Fibroblast of skin of abdomen (primary cell): ENCODE measurements at places on chromosomes 5 and 9.
A peak's percentile ranks its signal among the peaks of the same experiment; 100 is the strongest.

GRCh38 chr5:157212307-157212706, 31.7 kb downstream of the ITK start:
- DNase-seq = no peak

DNA sequence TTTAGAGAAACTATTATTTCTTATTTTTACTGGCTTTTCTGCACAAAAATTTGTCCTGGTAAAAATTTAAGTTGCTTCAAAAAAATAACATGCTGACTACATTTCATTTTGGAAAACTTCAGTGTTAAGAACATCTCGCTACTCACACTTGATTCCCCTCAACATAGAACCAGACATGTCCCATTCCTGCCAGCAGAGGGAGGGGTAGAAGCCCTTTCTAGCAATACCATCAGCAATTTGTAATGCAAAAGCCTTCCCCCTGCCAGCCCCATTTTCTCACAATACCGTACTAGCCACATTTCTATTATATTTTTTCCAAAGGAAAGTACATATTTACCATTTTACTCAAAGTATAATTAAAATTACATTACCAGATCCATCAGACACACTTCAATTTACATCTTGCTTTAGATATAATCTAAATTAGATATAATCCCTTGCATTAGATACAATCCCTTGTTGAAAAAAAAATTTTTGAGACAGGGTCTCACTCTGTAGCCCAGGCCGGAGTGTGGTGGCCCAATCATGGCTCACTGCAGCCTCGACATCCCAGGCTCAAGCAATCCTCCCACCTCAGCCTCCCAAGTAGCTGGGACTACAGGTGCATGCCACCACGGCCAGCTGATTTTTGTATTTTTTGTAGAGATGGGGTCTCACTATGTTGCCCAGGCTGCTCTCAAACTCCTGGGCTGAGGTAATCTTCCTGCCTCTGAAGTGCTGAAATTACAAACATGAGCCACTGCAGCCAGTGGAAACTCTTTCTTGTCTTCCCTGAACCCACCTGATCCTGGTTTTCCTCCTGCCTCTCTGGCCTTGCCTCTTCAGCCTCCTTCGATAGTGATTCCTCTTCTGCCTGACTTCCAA, 39.6 kb upstream of the IDNK start:
- DNase-seq = peak; percentile 59

GRCh38 chr5:67591491-67591890, 394.9 kb upstream of the CD180 start:
- no peak for DNase-seq

GRCh38 chr5:144467792-144468191, 297.1 kb downstream of the KCTD16 start:
- peak; percentile 56 for DNase-seq

DNA sequence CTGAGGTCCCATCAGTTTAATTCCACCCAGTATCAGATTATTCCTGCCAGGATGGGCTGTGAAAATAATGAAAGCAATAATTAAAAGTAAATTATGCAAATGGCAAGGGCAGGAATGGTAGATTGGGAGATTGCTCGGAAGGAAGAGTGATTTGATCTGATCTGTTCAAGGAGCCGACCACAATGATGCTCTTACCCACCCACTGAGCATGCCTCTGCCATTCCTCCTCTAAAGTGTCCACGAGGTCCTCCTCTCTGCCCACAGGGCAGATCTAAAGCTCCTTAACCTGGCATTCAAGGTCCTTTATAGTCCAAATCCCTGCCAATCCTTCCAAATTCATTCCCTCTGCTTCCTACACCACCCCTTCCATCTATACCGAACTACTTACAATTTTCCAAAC, 147.8 kb downstream of the TTLL11 start:
- DNase-seq = no peak

DNA sequence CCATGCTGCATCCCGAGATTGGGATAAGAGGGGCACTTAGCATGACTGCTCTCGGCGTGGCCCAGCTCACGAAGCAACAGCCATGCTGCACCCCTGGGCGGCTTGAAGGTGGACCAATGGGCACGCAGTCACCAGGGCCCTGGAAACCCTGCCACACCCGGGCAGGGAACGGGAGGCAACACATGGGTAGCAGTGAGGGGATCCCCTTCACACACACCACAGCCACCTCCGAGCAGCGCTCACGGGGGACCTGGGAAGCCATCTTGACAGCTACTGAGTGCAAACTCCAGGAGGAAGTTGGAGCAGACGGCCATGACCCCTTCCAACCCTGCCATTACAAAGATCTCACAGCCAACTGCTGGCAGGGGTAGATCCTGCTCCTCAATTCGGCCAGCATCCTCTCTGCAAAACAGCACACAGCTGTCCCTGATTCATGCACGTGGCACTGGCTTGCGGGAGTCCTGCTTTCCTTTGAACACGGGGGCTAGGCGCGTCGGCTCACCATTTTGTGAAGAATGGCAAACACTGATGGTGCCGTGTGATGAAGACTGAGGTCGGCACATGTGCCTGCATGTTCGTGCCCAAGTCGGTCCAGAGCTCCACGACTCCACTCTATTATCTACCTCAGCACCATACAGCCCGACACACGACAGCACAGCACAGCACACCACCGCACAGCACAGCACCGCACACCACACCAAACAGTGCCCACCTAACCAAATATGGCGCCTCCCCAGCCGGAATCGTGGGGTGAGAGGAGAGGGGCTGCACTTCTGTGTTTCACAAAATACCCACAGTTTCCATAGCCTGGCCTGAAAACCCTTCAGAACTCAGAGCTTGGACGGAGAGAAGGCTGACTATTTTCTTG, 5.0 kb downstream of the UBAC1 start:
- no peak for DNase-seq

GRCh38 chr5:151153300-151153699, 4.3 kb downstream of the ANXA6 start:
- no peak for DNase-seq

GRCh38 chr5:138109463-138110265, 25.8 kb downstream of the WNT8A start:
- no peak for DNase-seq

DNA sequence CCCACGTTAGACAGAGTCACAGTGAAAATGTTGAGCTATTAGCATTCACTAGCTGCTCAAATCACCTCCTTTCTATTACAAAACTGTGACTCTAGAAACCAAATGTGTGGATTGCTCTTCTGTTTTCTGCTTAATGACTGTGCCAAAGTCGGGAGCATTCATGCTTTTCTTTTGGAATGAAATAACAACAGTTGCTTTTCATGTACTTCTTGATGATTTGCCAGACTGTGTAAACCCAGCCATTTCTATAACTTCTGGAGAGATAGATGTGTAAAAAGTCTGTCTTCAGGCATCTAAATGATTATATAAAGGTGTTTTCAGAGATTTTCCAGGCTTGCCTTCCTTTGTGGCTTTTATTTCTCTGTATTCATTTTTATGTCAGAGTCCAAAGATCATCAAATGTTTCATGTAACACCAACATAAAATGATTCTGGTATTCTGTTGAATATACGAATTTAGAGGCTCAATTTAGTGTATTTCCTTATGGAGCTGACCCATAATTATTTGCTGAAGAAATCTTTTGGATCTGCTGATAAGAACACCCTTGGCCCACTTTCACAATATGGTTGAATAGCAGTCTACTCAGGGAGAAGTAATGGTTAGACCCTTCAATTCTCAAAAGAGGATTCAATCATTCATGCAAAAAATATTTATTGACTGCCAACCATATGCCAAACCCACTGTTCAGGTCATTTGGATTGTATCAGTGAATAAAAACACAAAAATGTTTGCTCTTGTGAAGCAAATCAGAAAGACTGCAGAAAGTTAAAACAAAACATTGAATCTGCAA, 581.2 kb downstream of the CDH18 start:
- no peak for DNase-seq
